Activated CD8-positive, alpha-beta memory T cell treated with anti-CD3 and anti-CD28 coated beads, Interleukin-2, amount 50 U/mL, for 4 hours (primary cell): ENCODE measurements at places on chromosomes 1 and 21.

- no peak for DNase-seq
Measured at GRCh38 chr1:18496056-18496455, 15.3 kb downstream of the KLHDC7A start.

- DNase-seq: no peak
Measured at GRCh38 chr1:18110968-18111367, 3.4 kb downstream of the IGSF21 start.

- no peak for DNase-seq
Measured at GRCh38 chr1:117368116-117369108, 1.2 kb downstream of the MAN1A2 start.

DNA sequence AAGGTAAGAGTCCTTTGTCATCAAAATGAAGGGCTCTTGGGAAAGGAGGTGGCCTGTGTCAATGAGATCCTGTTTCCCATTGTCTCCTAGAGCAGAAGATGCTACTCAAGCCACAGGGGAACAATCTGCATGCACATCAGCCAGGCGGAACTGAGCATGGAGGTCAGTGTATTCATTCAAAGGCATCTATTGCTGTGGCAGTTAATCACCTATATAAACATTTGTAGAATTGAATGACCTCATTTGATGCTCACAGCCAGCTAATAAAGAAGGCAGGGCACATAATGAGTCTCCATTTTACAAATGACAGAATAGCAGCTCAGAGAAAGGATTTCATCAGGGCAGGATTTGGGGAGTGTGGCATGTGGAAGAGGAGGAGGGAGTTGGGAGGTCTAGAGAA is 5.7 kb upstream of the FYB2 start:
- DNase-seq: no peak

- no peak for DNase-seq
Measured at GRCh38 chr1:111821121-111821745, 65.5 kb downstream of the DDX20 start.

GRCh38 chr1:219938706-219939105 is 10.3 kb upstream of the SLC30A10 start:
- no peak for DNase-seq

- no peak for DNase-seq
Measured at GRCh38 chr1:94236630-94237290, 624 bp downstream of the ARHGAP29 start.

DNA sequence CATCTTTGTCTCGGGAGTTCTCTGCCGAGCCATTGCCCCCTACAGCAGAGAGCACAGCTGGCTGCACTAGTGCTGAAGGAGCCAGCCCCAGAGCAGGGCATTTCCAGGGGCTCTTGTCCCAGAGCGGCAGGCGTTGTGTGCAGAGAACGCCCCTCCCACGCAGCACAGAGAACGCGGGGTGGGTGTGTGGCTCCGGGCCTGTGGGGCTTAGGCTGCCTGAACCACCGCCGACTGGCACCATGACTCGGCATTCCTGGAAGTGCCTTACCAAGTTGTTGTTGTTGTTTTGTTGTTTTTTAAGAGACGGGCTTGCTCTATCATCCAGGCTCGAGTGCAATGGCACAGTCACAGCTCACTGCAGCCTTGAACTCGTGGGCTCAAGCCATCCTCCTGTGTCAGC is 15.8 kb upstream of the DIP2A start:
- no peak for DNase-seq

GRCh38 chr1:25978403-25978802 is 19.5 kb downstream of the PAFAH2 start:
- no peak for DNase-seq

DNA sequence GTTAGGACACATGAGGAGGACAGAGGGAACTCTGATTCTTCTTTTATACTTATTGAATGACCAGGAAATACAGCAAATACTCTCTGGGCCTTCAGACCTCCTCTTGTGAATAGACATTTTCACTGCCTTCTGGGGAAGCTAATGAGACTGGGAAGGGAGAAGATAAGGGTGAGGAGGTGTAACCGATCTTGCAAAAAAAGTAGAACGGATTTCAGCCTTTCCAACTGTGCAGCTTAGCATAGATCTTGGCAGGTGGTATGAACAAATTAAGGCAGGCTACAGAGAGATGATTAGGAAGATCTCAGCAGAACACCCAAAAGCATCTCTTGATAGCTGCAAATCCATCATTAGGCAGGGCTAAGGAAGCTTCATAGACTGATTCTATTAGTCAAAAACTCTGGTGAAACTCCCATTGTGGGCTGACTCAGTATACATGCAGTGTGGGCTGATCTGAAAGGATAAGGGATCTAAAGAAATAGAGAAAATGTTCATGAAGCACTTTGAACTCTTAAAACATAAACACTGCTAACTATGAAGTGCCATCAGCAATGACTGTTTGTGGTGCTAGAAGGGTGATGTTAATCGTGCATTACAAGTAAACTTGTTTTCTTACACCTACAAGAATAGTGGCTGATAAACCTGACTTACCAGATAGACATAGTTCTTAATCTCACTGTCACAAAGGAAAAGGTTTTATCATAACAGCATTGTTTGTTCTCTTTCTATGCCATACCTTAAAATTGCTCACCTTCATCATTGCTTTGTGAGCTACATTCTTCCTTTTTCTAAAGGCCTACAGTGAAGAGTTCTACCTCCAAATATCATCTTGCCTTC is 85.5 kb upstream of the PALMD start:
- no peak for DNase-seq

GRCh38 chr1:159838715-159839114 is 12.0 kb downstream of the SLAMF8 start:
- DNase-seq: no peak

GRCh38 chr1:31689379-31689778 is 14.4 kb downstream of the COL16A1 start:
- no peak for DNase-seq

DNA sequence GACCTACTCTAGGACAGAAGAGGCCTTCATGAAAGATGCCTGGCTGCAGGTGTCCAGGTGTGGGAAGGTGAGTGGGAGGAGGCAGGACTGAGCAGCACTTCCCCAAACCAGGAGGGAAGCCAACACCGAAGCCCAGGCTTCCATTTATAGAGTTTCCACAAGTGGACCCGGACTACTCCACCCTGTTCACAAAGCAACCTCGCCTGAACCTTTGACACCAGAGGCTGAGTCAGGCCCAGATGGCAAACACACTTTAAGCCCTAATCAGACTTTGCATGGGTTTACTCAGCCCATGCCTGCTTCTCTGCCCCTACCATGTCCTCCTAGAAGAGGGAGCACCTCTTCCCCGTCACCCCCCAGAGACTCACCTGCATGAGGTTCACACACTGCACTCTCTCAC is 14.0 kb downstream of the PRR9 start:
- DNase-seq: no peak

DNA sequence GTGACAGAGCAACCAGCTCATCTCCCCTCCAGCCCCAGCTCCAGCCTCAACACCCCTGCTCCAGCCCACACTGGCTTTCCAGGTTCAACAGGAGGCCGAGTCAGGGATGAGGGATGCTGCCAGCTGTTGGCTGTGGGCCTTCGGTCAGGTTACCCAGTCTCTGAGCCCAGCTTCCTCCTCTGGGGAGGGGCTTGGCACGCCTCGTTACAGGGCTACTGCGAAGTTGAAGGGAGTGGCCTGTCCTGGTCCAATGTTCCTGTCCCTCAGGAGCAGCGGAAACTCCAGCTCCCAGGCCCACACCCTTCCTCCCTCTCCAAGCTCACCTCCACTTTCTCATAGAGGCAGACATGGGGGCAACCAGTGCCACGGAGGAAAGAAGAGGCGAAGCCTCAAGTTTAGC is 15.1 kb upstream of the TAS1R2 start:
- no peak for DNase-seq

- no peak for DNase-seq
Measured at GRCh38 chr1:67601539-67601938, 83.5 kb upstream of the GADD45A start.

- no peak for DNase-seq
Measured at GRCh38 chr1:198577444-198577843, 37.0 kb upstream of the ATP6V1G3 start.
